ENCODE measurements at places on chromosomes 6 and 20.

DNA sequence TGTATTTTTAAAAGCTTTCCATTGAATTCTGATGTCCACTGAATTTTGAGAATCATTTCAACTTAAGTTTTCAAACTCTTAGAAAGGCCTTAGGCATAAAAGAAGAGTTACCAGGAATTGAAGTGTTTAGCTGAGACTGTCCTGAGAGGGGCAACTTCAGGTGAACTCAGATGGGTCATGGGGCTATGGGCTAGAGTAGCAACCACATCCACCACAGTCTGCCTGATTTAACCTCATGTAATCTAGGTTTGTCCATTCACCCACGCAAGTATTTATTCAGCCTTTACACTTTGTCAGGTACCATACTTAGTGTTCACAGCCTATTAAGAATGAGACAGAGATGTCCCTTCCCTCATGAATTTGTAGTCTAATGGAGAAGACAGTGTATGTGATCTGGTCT lies 501.0 kb downstream of the KIF16B start:
- DNase-seq, result no peak

GRCh38 chr6:37524025-37524969 lies 24.6 kb upstream of the CCDC167 start:
- no peak for DNase-seq

DNA sequence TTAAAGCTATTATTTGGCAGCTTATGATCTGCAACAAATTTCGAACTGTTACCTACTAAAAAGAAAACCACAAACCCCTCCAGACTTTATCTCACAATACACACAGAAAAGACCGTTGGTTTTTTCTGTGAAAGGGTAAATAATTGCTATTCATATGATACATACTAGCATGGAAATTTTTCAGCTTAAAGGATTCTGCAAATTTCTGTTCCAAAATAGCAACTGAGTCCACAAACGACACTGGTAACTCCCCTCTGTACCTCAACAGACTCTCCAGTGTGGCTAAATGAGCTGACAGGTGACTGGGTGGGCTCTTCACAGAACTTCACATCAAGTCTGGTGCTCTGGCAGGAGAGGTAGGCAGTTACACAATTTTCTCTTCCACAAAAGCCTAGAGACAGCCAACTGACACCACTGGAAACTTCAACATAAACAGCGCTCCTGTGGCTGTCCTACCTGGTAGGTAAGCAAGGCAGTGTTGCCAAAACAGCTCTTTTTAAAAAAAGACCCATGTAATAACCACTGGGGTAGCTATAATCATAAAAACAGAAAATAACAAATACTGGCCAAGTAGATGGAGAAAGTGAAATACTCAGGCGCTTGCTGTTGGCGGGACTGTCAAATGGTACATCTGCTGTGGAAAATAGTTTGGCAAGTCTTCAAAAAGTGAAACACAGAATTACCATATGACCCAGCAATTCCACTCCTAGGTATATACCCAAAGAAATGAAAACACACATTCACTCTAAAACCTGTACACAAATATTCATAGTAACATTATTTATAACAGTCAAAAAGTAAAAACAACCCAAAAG lies 37.8 kb downstream of the ELOVL5 start:
- no peak for DNase-seq

- no peak for DNase-seq
These were observed 1.5 kb downstream of the RIOK1 start for GRCh38 chr6:7391151-7391550.

DNA sequence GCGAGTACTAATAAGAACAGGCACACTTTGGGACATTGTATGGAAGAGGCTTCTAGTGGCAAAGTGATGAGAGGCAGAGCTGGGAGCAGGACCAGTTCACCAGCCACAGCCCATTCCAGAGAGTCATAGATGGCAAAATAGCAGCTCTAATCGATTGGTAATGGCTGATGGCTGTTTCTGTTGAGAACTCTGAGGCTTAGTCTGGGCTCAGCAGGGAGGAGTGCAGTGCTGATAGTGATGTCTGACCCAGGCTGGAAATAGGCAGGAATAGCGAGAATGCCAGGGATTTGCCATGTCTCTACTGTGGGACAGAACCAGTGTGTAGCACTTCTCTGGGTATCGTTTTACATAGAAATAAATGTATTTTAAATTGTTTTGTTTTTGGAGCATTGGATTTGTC lies 620.0 kb upstream of the FLRT3 start:
- DNase-seq, result no peak

GRCh38 chr6:95087394-95088097 lies 489.8 kb upstream of the MANEA start:
- no peak for DNase-seq

- no peak for DNase-seq
These were observed 32.6 kb upstream of the APCDD1L start for GRCh38 chr20:58547623-58548475.

DNA sequence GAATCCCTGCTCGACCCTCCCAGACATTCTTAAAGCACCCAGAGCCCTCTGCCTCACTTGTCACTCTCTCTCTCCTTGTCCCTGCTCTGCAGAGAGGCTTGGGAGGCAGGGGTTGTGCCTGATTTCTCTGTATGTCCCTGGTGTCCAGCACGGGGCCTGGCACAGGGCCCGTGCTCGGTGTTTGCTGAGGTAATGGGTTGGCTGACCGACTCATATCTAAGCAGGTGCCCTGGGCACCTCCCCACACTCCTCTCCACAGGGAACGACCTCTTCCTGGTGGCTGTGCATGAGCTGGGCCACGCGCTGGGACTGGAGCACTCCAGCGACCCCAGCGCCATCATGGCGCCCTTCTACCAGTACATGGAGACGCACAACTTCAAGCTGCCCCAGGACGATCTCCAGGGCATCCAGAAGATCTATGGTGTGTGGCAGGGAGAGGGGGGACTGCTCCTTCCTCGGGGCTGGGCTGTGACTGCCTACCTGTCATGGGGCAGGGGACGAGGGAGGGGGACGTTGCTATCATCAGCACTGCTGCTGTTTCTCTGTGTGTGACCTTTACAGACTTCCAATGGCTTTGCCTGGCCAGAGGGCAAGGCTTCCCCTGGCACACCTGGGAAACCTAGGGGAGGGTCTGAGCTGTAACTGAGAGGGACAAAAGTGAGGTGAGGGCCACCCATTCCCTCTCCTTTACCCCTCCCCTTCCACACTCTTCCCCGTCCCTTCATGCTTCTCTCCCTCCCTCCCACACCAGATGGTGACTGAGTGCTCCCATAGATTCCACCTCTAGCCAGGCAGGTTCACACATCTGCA lies 14.2 kb downstream of the MMP24OS start:
- DNase-seq, result no peak

DNA sequence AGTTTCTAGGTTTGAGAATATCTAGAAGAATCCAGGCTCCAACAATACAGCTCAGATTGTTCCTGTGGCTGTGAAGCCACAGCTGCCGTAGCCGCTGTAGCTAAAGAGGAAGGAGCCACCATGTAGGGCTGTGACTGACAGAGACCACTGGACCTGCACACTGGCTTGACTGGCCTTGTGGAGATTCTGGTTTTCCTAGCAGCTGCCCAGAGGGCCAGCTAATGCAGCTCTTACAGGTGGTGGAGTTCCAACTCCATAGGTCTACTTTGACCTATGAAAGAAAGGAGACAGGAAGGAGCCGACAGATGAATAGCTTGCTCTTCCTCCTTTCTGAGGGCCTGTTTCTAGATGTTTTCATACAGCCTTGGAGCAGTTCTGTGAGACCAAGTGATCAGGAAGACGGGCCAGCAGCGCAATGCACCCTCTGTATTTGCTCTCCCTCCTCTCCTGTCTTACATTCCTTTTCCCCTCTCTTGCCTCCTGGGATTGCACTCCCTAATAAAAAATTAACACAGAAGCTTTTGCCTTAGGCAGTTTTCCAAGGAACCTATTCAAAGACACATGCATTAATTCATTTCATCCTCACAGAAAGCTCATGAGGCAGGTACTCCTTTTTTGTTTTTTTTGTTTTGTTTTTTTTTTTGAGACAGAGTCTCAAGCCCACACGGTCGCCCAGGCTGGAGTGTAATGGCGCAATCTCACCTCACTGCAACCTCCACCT lies 51.8 kb upstream of the MYB start:
- no peak for DNase-seq

DNA sequence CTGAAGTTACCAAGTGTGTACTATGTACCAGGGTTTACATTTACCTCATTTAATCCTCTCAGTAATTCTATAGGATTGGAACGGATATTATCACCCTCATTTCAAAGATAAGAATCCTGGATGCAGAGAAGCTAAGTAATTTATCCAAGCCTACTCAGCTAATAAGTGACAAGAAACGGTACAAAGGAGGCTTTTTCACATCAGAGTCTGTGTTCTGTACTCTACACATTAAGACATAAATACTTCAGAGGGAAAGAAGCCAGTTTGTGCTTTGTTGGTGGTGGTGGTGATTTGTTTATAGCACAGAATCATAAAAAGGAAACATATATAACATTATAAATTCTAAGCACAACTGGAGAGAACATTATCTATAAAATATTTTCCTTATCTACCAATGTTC lies 88.3 kb upstream of the HMGCLL1 start:
- DNase-seq, result no peak

DNA sequence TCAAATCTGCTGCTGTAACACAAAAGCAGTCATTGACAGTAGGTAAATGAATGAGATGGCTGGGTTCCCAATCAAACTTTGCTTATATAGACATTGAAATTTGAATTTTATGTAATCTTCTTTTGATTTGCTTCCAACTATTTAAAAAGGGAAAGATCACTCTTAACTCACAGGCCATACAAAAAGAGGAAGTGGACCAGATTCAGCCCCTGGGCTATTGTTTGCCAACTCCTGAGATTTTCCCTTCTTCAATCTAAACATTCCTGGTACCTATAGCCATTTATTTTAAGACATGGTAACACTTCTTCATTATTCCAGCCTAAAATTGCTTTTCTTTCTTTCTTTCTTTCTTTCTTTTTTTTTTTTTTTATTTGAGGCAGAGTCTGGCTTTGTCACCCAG lies 260.6 kb downstream of the TFAP2A start:
- DNase-seq, result no peak

DNA sequence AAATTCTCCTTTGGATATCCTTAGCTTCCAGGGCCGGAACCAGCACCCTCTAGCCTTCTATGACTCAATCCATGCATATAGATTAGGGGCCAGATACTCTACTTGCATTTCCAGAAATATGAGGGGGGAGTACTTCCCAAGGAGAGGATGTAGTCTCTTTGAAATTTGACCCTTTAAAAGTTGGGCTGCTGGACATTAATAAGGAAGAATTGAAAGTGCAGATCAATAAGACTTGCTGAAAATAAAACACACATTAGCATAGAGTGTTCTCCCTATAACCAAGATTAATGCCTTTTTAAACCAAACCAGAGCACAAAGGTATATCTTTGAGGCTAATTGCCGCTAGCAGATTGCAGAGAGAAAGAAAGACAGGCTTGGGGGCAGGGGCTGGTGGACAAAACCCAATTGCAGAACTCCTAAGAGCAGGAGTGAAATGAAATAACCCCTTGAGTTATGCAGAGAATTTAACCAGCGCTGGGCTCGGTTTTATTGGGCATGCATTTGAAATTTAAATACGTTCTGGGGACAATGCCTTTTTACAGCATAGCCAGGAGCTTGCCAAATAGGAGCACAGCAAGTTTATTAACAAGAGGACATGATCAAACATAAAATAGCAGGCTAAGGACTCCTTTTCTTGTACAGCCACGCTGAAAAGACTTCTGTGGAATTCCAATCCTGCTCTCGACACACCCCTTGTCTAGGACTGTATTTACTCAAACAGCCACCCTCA lies 108.2 kb upstream of the SALL4 start:
- DNase-seq, result no peak

DNA sequence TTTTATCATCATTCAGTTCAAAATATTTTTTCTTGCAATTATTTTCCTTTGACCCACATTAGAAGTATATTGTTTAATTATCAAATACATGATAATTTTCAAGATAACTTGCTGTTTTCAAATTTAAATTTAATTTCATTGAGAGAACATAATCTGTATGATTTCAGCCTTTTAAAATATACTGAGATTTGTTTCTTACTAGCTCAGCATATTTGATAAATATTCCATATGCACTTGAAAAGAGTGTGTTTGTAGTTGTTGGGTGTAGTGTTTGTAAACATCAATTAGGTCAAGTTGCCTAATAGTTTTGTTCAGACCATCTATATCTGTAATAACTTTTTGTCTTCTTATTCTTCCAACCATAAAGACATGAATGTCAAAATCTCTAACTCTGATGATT lies 19.0 kb upstream of the RFX6 start:
- no peak for DNase-seq

DNA sequence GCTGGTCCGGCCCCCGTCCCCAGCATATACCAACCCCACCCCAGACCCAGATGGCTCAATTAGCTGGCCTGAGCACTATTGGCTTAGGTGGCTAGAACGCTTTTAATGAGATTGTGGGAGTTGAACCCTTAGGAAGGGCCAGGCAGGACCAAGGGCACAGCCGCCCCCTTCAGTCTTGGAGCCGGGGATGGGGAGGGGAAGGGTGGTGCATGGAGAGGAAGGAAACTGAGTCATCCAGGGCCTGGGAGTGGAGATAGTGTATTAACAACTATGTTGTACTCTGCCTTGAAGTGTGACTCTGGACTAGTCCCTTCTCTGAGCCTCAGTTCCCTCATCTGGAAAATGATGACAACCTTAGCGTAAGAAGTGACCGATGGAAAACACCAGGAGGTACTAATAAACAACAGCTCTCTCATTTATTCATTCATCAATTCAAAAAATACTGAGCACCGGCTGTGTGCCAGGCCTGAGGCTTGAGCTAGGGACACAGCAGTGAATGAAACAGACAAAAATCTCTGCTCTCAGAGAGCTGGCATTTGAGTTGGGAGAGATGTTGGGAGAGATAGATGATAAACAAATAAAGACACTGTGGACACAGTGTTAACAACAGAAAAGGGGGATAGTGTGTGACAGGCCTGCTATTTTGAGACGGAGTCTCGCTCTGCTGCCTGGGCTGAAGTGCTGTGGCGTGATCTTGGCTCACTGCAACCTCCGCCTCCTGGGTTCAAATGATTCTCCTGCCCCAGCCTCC lies 11.5 kb downstream of the PEDS1 start:
- DNase-seq, result no peak

DNA sequence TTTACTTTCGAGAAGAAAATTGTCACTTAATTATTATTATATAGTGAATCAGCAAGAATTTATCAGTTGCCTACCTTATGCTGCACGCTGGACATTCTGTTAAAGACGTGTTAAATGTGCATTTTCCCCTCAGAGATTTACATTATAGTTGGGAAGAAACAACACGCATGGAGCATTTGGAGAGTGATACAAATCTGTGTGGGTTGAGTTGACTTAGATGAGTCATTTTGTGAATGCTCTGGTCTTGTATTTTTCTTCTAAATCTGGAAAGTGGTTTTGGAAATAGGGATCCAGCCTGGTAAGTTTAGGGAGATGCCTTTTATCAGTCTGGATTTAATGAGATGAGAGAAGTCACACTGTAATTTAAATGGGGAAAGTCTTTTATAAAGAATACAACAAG lies 24.0 kb upstream of the SMIM26 start:
- no peak for DNase-seq

GRCh38 chr6:40713002-40713719 lies 126.0 kb upstream of the LRFN2 start:
- no peak for DNase-seq
